ENCODE measurements at places on chromosomes 7 and 10. TPM values are rescaled to one million over a fixed set of nuclear protein-coding genes. Genes with fewer than 3 reads are reported as not detected.

DNA sequence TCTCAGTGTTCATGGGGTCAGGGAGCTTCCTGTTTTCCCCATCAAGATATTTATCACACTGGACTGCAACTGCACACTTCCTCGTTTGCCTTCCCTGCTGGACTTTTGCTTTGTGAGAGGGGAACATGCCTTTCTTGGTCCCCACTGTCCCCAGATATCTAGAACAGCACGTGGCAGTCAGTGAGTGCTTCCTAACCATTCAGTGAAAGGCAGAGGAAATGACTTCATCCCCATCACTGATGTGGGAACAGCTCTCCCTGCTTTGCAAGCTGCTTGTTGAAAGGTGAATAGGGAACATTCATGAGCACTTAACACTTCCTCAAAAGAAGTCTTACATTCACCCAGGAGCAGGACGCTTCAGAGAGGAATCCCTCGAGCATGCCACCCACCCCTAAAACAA, 135.4 kb downstream of the MYOF start:
- no peak for DNase-seq

DNA sequence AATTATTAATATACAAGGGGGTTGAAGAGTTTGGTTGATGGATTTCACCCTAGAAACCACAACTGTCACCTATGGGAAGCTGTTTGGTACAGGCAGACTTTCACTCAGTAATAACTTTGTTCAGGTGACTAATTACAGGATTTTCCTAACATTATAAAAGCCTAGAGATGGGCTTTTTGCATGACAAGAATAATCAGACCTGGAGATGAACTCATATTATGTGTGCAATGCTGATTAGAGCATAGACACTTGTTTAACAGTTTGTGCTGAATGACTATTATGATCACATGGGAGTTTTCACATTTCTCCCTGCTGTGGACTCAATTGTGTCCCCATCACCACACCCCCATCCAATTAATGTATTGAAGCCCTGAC, 90.2 kb upstream of the STEAP4 start:
- DNase-seq: no peak

GRCh38 chr7:34281260-34281659, 375.9 kb downstream of the BMPER start:
- no peak for DNase-seq

DNA sequence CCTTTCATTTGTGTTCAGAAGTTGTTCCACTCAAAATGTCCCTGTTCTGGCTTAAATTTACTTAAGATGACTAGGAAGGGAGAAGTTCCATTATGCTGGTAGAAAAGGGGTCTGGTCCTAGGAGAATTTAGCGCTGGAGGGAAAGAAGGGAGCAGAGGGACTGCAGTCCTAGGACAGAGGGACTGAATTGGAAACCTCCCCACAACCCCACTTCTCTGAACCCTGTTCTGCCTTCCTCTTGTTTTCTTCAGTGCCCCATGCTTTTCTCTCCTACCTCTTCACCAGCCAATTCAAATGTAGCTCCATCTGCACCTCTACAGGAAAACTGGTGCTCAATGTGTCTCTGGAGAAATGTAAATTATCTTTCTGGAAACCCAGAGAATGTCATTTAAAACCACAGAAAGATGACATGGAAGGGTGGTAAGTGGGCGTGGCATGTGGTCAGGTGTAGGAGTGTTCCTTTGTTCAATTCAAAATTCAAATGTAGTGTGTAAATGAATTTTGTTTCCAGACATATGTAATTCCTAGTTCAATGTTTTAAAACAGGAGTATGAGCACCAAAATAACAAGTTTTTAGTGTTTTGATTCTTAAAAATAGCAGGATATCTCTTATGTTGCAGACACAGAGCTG, 24.0 kb upstream of the RHOBTB1 start:
- DNase-seq: no peak

DNA sequence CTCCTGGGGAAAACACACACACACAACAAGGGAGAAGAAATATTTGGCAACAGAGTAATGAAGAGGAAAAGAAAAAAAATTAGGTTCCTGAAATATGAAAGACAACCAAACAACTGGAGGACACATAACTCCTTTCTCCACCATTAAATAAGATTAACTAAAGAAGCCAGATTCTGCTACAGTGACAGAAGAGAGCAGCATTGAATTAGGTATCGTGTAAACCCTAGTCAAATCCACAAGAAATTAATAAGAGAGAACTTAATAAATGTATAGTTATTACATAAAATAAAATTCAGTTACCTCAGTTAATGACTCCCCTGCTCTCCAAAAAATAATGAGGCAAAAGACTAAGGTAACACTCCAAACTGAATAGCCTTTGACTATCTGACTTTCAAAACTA, 306.7 kb downstream of the CRPPA start:
- DNase-seq: no peak

DNA sequence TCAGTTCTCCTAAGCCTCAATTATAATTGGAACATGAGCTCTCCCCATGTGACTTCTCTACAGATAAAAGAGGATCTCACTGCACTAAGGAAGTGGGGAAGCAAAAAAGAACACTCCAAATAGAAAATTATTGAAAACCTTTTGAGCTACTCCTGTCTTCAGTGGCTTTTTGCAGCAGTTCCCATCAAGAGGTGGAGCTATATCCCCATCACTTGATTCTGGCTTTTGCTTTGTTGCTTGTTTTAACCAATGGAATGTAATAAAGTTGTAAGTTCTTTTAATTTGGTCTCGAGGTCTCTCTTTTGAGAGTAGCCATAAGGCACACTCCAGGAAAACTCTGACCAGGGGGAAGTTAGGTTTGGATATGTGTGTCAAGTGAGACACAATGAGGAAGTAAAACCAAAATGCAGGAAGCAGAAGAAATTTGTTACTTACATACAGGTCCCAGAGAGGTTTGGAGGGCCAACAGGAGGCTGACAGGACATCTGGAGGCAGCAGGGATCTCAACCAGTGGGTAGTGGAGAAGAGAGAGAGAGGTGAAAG, 569.4 kb downstream of the HTR7 start:
- no peak for DNase-seq

DNA sequence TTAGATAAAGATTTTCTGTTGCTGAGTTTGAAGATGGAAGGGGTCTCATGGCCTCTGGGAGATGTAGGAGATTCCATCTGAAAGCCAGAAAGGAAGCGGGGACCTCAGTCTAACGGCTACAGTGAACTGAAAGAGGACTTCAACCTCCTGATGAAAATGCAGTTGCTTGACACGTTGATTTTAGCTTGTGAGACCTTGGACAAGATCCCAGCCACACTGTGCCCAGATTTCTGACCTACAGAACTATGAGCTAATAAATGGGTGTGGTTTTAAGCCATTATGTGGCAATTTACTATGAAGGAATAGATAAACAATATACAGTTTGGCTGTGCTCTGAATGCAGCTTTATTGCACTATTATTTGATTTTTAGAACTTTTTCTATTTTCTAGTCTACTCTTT, 342.3 kb upstream of the SEMA3D start:
- DNase-seq: no peak

GRCh38 chr7:142697270-142697669, 52.0 kb upstream of the PRSS1 start:
- DNase-seq: no peak

DNA sequence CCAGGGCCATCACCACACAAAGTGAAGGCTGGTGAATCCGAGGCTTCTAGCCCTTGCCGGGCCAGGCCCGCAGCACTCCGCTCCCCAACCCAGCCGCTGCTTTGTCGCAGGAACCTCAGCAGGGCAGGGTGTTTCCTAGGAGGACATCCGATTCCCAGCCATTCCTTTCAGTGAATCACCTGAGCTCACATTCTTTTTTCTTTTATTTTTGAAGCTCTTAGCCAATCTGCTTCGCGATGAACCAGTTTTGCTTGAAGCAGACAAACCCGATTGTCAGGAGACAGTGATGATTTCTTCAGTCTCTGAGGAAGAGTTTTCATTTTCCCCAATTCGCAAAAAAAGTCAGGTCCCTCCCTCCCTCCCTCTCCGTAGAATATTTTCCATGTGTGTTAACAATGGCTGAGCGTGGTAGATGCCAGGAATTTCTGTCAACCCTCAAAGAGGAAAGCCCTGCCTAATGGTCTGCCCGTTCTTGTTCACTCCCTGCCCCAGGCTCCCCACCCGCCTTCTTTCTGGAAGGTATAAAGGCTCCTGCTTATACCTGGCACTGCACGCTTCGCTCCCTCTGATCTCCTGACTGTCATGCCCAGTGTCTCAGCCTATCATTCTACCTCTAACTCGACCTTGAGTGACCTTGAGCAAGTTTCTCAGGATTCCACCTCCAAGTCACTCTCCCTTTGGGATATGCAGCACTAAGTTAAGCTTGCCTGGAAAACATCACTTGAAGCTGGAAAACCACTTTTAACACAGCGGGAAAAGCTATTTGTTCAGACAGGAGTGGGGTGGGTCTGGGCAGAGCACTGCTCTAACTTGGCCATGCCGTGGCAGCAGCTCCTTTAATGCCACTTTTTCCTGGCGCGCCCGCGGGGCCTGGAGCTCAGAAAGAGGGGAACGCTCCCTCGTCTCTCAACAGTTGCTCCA, 35.1 kb downstream of the EGFR start:
- no peak for DNase-seq

DNA sequence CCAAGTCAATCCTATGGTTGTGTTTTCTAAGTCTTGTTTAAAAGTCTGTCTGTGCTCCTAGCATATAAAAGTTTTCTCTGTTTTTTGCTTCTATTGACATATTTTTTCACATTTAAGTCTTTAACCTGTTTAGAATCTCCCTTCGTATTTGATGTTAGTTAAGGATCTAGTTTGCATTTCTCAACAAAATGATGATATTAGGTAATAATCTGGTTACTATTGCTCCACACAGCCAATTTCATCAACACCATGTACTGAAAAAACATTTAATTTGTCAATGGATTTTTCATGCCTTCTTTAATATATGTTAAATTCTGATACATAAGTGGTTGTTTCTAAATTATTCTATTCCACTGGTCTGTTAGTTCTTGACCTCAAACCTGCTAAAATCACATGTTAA, 17.5 kb upstream of the TSGA13 start:
- DNase-seq: no peak

Gene AKR1C3
- 61.8 TPM for total RNA-seq

Gene ANXA8L1
- not detected for total RNA-seq

Gene ANKRD30A
- total RNA-seq: not detected
